ENCODE measurements at places on chromosomes 2 and 18. TPM values are rescaled to one million over a fixed set of nuclear protein-coding genes. Genes with fewer than 3 reads are reported as not detected.

Gene GREB1L
- 0.74 TPM for total RNA-seq

Gene MAPRE3
- total RNA-seq: 27.1 TPM

DNA sequence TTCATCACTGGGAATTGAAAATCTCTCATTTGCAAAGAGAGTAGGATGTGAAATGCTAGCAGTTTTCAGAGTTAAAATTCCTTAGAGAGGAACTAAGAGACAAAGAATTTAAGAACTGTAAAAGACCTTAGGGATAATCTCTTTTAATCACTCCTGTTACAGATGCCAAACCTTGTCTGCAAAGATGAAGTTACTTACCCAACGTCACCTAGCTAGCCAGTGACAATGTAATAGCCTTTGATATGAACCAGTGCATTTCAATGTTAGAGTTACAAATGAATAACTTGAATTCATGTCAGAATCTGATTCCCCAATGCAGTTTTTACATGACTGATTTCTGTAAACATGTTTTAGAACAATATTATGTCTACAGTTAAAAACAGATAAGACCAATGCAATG is 190.1 kb downstream of the LRP1B start:
- H3K4me3 ChIP-seq: no peak overlapping the region
- no peaks in the 10 kb centered on the region for H3K4me1 ChIP-seq
- H3K27ac ChIP-seq: no peak overlapping the region
- no peaks in the 10 kb centered on the region for H3K27me3 ChIP-seq
- no peaks in the 10 kb centered on the region for H3K36me3 ChIP-seq

Gene LNPK
- 32.3 TPM for total RNA-seq

DNA sequence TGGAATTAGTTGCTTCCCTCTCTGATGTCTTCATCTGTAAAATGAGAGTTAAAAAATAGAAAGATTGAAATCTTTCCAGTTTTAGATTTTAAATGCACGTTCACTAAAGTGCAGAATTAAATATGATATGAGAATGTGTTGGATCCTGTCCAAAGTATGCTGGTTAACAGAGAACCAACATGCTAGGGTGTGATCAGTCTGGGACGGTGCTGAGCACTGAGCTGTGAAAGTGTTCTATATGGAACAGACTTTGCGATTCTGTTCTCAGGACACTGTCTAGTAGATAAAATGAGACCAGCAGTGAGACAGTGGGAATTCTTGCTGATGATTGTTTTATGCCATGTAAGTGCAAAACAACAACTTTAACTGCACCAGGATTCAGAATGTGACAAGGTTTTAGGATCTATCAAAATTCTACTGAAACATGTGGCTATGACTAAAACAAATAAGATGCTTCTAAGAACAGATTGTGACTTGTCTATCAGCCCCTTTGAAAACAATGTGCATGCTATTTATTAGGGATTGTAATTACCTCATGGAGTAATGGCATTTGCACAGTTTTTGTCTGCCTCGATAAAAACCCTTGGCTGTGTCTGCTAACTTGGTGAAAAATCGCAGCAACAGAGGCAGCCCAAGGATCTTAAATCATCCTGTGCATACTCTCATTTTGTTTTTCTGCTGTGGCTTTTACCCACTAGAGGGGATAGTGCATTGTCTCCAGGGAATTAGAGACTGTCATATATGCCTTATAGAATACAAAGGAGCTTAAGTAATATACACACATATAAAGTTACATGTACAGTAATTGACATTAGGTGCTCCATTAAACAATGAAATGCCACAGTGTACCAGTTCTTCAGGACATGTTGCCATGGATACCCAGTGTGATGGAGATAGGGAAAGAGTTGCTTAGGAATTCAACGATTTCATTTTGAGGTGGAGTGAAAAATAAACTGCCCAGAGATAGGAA is 55.1 kb downstream of the MAP3K20 start:
- no peaks in the 10 kb centered on the region for H3K36me3 ChIP-seq
- DNase-seq: no peak
- H3K4me1 ChIP-seq: no peaks in the 10 kb centered on the region
- no peaks in the 10 kb centered on the region for H3K27me3 ChIP-seq
- no peak overlapping the region for H3K27ac ChIP-seq

GRCh38 chr2:203600286-203600685 is 65.2 kb upstream of the RAPH1 start:
- no peak for DNase-seq
- H3K36me3 ChIP-seq: no peaks in the 10 kb centered on the region
- peaks cover 5% of the 10 kb centered on the region for H3K4me1 ChIP-seq
- H3K27me3 ChIP-seq: no peaks in the 10 kb centered on the region
- H3K4me3 ChIP-seq: no peak overlapping the region

GRCh38 chr2:52964916-52965530 is 802.6 kb upstream of the CHAC2 start:
- H3K27me3 ChIP-seq: no peaks in the 10 kb centered on the region
- H3K27ac ChIP-seq: no peak overlapping the region
- no peaks in the 10 kb centered on the region for H3K36me3 ChIP-seq
- no peaks in the 10 kb centered on the region for H3K4me1 ChIP-seq
- H3K4me3 ChIP-seq: no peak overlapping the region
- DNase-seq: no peak

Gene FHL2
- 5.5 TPM for total RNA-seq

DNA sequence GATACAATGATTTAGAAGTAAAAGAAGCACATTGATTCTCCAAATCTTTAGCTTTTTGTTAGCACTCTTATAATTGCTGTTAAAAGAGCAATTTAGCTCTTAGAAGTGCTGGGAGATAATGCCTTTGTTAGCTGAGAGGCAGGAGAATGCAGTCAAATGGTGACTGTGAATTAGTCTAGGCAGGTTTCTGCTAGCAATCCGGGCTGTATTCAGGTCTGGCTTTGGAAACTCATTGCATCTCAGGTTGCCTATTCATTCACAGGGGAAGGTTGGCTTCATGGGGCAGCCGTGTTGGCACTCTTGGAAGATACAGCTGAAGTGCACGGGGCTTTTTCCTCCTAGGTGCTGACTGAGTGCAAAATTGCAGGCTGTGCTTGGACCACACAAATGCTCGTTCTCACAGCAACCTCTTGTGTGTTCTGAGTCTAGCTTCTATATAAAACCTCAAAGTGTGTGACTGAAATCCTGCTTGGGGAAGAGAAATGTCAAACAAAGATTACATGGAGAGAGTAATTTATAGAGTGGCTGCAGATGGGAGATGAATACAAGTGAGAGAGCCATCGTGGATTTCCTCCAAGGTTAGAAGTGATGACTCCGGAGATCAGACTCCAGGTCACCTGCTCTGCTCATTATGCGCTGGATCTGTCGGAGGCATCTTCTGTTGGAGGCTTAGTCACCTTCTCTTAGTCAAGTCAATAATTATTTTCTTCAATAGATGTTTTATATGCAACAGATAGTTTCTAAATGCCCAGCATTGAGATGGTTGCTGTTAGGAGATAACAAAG is 167.8 kb downstream of the PMAIP1 start:
- DNase-seq: no peak
- H3K27me3 ChIP-seq: no peaks in the 10 kb centered on the region
- no peaks in the 10 kb centered on the region for H3K36me3 ChIP-seq
- no peak overlapping the region for H3K4me3 ChIP-seq
- no peaks in the 10 kb centered on the region for H3K4me1 ChIP-seq

- H3K4me1 ChIP-seq: peaks cover 5% of the 10 kb centered on the region
- no peak overlapping the region for H3K27ac ChIP-seq
- no peaks in the 10 kb centered on the region for H3K36me3 ChIP-seq
- DNase-seq: no peak
Measured at GRCh38 chr2:35447821-35448220, 907.8 kb upstream of the CRIM1 start.

- H3K4me3 ChIP-seq: no peak overlapping the region
- no peak for DNase-seq
- no peak overlapping the region for H3K27ac ChIP-seq
Measured at GRCh38 chr2:180048251-180048650, 41.2 kb upstream of the CWC22 start.

DNA sequence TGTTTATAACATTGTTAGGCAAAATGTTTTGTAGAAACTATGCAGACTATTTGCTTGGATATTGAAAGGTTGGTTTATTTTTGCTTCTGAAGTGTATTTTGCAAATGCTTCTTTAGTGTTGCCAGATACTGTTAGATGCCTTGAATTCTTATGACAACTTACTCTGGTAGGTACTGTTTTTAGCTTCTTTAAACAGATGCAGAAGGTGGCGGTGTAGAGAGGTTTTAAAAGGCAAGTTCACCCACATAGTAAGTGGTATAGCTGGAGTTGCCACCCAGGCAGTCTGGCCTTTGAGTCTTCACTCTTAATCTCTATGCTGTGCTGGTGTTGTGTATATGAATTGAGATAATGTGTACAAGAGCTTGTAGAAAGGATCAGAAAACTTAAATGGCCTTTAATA is 3.6 kb downstream of the PCYOX1 start:
- H3K27ac ChIP-seq: no peak overlapping the region
- H3K27me3 ChIP-seq: no peaks in the 10 kb centered on the region
- no peak for DNase-seq
- peaks cover 39% of the 10 kb centered on the region for H3K4me1 ChIP-seq
- H3K36me3 ChIP-seq: peaks cover 57% of the 10 kb centered on the region

Gene ZNG1B
- total RNA-seq: 32.0 TPM

Gene SLC25A52
- not detected for total RNA-seq

GRCh38 chr18:12238826-12239225 is 15.3 kb upstream of the CIDEA start:
- H3K4me3 ChIP-seq: no peak overlapping the region
- peaks cover 6% of the 10 kb centered on the region for H3K4me1 ChIP-seq
- no peaks in the 10 kb centered on the region for H3K36me3 ChIP-seq
- no peak overlapping the region for H3K27ac ChIP-seq
